ENCODE measurements at places on chromosomes 1 and 21.

GRCh38 chr1:84344286-84344685 is 42.8 kb downstream of the SAMD13 start:
- DNase-seq: peak; percentile 83

DNA sequence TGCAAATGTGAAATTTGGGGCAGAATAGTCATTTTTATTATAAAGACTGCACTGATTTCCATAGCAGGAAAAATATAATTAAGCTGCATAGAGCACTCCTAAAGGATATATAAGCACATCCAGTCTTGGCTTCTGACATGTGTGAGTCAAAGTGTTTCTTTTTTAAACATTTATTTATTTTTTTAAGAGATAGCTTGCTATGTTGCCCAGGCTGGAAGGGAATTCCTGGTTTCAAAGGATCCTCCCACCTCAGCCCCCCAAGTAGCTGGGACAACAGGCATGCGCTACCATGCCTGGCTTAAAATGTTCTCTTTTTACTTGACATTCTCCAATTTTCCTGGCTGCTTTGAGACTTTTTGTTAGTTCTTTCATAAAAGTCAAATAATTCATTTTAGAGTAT is 126.1 kb downstream of the HMCN1 start:
- peak; percentile 24 for DNase-seq

GRCh38 chr1:248215880-248216279 is 15.3 kb upstream of the OR2M4 start:
- DNase-seq: no peak

DNA sequence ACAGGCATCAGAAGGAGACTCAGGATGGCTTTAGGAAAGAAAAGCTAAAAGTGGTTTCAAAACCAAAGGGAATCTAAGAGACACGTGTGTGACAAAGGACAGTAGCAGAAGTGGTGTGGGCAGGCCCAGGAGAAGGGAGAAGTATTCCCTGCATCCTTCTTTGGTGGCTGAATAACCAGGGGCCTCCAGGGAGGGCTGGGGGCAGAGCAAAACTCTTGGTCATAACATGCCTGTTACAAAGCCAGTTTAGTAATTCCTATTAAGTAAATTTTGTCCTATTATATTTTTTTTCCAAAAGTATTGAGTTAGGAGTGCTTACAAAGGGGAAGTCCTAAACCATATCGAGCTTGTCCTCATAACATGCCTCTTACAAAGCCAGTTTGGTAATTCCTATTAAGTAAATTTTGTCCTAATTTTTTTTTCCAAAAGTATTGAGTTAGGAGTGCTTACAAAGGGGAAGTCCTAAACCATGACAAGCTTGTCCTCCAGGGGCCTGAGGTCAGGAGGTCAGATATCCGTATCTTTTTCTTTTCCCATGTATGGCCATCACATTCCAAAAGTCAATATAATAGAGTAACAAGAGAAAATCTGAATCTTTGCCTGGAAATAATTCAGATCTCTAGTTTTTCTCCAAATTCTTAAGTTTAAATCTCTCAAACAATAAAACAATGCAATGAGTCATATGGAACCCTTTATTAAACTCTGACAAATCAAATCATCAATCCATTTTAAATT is 509.2 kb downstream of the LTN1 start:
- DNase-seq: no peak

- no peak for DNase-seq
Measured at GRCh38 chr21:45308194-45309068, 20.7 kb upstream of the POFUT2 start.

GRCh38 chr1:60031146-60031545 is 42.4 kb downstream of the C1orf87 start:
- no peak for DNase-seq

DNA sequence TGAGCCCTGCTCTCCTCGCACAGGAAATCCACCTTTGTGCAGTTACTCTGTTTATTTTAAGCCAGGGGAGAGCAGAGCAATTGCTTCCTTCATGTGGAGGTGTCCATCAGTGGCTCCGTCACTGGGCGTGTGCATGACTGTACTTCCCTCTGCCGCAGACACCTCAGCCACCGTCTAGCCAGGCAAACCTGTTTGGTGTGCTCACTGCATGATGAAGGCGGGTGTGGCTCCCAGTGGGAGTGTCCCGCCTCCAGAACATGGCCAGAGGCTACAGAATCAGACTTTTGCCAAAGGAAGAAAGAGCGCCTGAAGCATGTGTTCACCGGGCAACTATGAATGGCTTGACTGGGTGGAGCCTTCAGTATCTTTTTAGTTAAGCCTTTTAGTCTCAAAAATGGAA is 26.1 kb upstream of the LAMC2 start:
- peak; percentile 54 for DNase-seq

DNA sequence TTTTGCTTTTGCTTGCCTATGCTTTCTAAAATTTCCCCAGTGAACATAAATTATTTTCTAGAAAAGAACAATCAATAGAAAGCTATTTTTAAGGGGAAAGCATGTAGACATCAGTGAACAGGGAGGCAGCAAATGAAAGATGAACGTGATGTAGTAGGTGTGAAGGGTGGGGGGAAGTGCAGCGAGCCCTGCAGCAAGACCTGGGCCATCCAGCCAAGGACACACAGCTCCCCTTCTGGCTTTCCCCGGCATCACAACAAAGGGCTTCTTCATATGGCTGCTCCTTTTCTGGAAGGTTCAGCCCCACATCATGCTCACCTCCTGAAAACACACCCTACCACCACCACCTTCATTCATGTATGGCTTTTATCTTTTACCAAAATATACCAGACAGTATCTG is 109.2 kb upstream of the ETS2 start:
- no peak for DNase-seq

DNA sequence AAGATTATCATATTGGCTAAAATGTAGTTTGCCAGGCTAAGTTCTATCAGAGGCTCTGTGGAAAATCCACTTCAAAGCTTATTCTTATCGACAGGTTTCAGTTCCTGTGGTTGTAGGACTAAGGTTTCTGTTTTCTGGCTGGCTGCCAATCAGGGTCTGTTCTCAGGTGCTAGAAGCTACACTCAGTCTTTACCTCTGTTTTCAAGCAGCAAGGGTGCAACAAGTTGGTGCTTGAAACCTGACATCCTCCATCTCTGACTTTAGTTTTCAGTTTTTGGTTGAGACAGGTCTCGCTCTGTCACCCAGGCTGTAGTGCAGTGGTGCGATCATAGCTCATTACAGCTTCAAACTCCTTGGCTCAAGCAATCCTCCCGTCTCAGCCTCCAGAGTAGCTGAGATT is 15.3 kb upstream of the TMCO2 start:
- no peak for DNase-seq

GRCh38 chr1:21913258-21913657 is 23.9 kb downstream of the HSPG2 start:
- no peak for DNase-seq

Measured in GM23248 (cell line).